ENCODE measurements at places on chromosomes 6 and 20.

- DNase-seq = no peak
Measured at GRCh38 chr6:116568111-116568510, 3.2 kb upstream of the RWDD1 start.

- peak; percentile 37 for DNase-seq
Measured at GRCh38 chr20:46423882-46424482, 17.6 kb upstream of the ELMO2 start.

DNA sequence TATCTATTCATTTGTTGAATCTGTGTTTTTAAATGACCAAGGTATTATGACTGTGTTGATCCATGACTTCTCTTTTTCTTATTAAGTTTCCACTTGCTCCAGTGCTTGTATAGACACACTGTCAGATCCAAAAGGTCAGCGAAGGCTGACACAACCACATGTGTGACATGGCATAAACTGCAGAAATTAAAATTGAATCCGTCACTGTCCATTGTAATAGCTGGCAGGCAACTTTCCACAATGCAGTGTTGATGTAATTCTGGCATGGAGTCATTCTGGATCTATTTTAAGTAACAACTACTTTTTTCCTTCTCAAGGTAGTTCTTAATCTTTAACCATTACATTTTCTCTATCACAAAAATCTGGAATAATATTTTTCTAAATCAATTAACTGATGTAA, 145.3 kb downstream of the AIG1 start:
- no peak for DNase-seq

DNA sequence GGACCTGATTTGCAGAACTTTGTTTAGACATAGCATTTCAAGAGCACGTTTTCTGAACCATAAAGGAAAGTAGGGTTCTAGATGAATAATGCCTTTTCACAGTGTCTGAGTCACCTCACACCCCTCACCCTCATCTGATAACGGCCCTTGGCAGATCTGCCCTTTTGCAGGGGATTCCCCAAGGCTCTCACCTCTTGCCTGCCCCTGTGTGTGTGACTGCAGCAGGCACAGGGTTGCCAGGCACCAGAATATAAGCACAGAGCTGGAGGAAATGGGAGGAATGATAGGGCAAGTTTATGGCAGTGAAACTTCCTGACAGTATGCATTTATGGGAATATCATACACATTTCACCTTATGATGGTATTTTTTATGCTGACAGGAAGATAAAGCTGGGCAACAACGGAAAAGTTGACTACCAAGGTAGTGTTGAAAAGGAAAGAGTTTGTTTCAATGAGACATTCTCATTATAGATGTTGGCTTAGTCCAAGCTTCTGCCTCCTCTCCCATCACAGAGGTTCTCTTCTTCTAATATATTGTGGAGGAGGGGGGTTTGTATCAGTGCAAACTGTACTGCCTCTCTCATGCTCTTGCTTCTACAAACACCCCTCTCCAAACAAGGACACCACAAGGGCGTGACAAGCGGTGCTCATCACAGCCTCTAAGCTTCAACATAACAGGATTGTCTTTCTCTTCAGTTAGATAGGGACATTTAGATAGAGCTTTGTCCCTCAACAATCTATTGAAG, 101.5 kb upstream of the BACH2 start:
- DNase-seq = no peak

GRCh38 chr6:90218959-90219208, 77.8 kb downstream of the BACH2 start:
- DNase-seq = no peak

- no peak for DNase-seq
Measured at GRCh38 chr6:16392010-16392409, 153.6 kb downstream of the GMPR start.

DNA sequence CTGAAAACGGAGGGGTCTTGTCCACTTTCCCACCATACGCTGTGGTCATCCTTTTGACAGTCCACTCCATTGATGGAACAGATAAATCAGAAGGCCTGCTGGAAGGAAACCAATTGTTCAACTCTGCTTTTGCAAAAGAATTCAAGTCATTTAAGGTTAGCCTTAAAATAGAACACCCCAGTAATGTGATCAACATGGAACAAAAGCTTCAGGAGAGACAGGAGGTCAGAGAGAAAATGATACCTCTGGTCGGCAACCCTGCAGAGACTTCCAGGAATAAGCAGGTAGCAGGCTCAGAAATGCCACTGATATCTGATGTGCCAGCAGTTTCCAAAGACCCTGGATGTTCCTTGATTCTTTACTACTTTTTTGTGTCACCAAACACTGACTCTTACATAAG, 39.6 kb upstream of the SHLD1 start:
- no peak for DNase-seq

GRCh38 chr6:10331334-10331968, 83.4 kb downstream of the TFAP2A start:
- DNase-seq = no peak
